ENCODE measurements at places on chromosomes 11 and 22. TPM values are rescaled to one million over a fixed set of nuclear protein-coding genes. Genes with fewer than 3 reads are reported as not detected.
A peak's percentile ranks its signal among the peaks of the same experiment; 100 is the strongest.

The OR8D4 gene
- not detected for total RNA-seq

The TREH gene
- not detected for total RNA-seq

- DNase-seq = no peak
These were observed 30.7 kb downstream of the TOM1 start for GRCh38 chr22:35330258-35330861.

The OR51E2 gene
- total RNA-seq = not detected

GRCh38 chr22:34814260-34815025 is 251.5 kb upstream of the ISX start:
- DNase-seq = peak; percentile 89

- DNase-seq = no peak
These were observed 58.9 kb downstream of the CDKN1C start for GRCh38 chr11:2826679-2827056.

The CHRDL2 gene
- total RNA-seq = not detected

The RIMBP3B gene
- total RNA-seq = 0.07 TPM

- no peak for DNase-seq
These were observed 60.4 kb upstream of the CD5 start for GRCh38 chr11:61041755-61042518.

DNA sequence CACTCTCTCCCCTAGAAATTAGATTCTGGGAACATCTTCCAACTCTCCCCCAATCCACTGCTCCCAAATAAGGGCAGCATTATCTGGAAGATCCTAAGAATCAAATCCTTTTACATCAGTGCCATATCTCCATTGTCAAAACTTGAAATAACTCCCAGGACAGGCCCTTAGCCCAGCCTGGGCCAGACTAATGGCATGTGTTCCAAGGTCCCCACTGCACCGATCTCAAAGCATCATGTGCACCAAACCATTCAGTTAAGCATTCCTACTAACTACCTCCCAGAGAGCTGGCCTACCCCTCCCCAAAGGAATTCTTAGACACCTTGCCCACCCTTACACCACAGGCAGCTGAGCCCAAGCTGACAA is 44.2 kb upstream of the POU2AF1 start:
- DNase-seq = no peak

The ZNF280B gene
- total RNA-seq = 4.0 TPM

Measured in kidney epithelial cell (primary cell).